Naive thymus-derived CD4-positive, alpha-beta T cell (primary cell): ENCODE measurements at places on chromosomes 6 and 20. TPM values are rescaled to one million over a fixed set of nuclear protein-coding genes. Genes with fewer than 3 reads are reported as not detected.
A peak's percentile ranks its signal among the peaks of the same experiment; 100 is the strongest.

DNA sequence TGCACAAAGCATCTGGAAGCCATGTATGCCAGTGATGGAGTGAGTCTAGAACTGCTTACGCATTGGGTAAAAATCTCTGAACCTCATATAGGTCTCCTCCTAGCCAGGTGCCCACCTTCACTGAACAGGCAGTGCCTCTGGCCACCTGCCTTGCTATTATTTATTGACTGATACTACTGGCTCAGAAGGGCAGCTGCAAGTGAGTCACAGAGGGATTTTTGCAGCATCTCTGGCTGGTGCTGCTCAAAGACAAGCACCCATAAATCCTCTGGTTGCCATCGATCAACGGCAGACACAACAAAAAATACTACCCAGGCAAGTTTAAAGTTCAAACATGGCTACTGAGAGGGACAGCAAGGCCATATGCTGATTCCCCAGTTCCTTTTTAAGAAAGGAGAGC lies 279.4 kb downstream of the UBE3D start:
- no peaks in the 10 kb centered on the region for H3K27me3 ChIP-seq
- H3K27ac ChIP-seq = no peak overlapping the region
- DNase-seq = no peak
- no peaks in the 10 kb centered on the region for H3K4me1 ChIP-seq
- H3K4me3 ChIP-seq = no peak overlapping the region

- H3K4me3 ChIP-seq = no peak overlapping the region
- no peaks in the 10 kb centered on the region for H3K36me3 ChIP-seq
- no peaks in the 10 kb centered on the region for H3K27me3 ChIP-seq
- no peak overlapping the region for H3K27ac ChIP-seq
- no peak for DNase-seq
- no peaks in the 10 kb centered on the region for H3K4me1 ChIP-seq
Measured at GRCh38 chr6:38786486-38786885, 71.4 kb downstream of the DNAH8 start.

GRCh38 chr20:32031007-32031958 lies 20.8 kb upstream of the HCK start:
- no peaks in the 10 kb centered on the region for H3K36me3 ChIP-seq
- DNase-seq = peak; percentile 22
- peak overlapping the region; percentile 35 for H3K4me3 ChIP-seq
- peaks cover 4% of the 10 kb centered on the region for H3K4me1 ChIP-seq
- H3K27ac ChIP-seq = no peak overlapping the region

DNA sequence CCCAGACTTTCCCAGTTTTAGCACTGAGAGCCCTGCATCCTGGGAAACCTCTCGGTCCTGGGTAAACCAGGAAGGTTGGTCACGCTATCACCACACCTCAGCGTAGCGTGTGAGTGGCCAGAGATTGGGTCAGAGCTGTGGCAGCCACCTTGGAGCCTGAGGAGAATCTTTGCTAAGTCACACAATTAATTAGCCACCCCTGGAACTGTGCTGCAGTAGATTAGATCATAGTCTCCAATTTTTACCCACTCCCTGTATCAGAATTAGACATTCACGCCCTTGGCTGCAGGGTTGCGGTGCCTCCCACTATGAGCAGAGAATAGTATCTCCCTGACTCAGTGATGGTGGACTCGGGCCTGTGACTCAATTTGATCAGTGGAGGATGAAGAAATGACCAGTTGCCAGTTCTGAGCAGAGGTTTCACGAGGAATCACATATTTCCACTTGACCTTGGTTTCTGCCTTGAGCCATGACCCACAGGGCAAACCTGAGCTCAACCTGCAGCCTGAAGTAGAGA lies 6.0 kb upstream of the PTGIS start:
- no peaks in the 10 kb centered on the region for H3K36me3 ChIP-seq
- H3K27ac ChIP-seq = no peak overlapping the region
- H3K4me3 ChIP-seq = no peak overlapping the region
- no peak for DNase-seq

GRCh38 chr6:157952861-157953351 lies 28.8 kb upstream of the SYNJ2 start:
- H3K4me3 ChIP-seq = no peak overlapping the region
- no peaks in the 10 kb centered on the region for H3K36me3 ChIP-seq
- no peaks in the 10 kb centered on the region for H3K27me3 ChIP-seq
- no peak overlapping the region for H3K27ac ChIP-seq

GRCh38 chr20:37852666-37853065 lies 50.3 kb upstream of the VSTM2L start:
- no peak overlapping the region for H3K4me3 ChIP-seq
- DNase-seq = no peak
- H3K27me3 ChIP-seq = no peaks in the 10 kb centered on the region
- no peak overlapping the region for H3K27ac ChIP-seq
- H3K4me1 ChIP-seq = no peaks in the 10 kb centered on the region
- no peaks in the 10 kb centered on the region for H3K36me3 ChIP-seq

- H3K36me3 ChIP-seq = peaks cover 28% of the 10 kb centered on the region
- H3K27ac ChIP-seq = peak overlapping the region; percentile 73
- peaks cover 30% of the 10 kb centered on the region for H3K4me1 ChIP-seq
Measured at GRCh38 chr20:57388953-57389694, 2.1 kb upstream of the RBM38 start.

GRCh38 chr6:92820601-92821000 lies 598.8 kb downstream of the EPHA7 start:
- H3K27me3 ChIP-seq = no peaks in the 10 kb centered on the region
- H3K4me1 ChIP-seq = no peaks in the 10 kb centered on the region
- no peak overlapping the region for H3K4me3 ChIP-seq

- H3K36me3 ChIP-seq = no peaks in the 10 kb centered on the region
- H3K27ac ChIP-seq = no peak overlapping the region
- DNase-seq = no peak
- no peak overlapping the region for H3K4me3 ChIP-seq
- H3K4me1 ChIP-seq = no peaks in the 10 kb centered on the region
Measured at GRCh38 chr20:45156713-45157112, 18.0 kb upstream of the PI3 start.

GRCh38 chr6:127468936-127469335 lies 9.7 kb upstream of the KIAA0408 start:
- H3K4me3 ChIP-seq = no peak overlapping the region

DNA sequence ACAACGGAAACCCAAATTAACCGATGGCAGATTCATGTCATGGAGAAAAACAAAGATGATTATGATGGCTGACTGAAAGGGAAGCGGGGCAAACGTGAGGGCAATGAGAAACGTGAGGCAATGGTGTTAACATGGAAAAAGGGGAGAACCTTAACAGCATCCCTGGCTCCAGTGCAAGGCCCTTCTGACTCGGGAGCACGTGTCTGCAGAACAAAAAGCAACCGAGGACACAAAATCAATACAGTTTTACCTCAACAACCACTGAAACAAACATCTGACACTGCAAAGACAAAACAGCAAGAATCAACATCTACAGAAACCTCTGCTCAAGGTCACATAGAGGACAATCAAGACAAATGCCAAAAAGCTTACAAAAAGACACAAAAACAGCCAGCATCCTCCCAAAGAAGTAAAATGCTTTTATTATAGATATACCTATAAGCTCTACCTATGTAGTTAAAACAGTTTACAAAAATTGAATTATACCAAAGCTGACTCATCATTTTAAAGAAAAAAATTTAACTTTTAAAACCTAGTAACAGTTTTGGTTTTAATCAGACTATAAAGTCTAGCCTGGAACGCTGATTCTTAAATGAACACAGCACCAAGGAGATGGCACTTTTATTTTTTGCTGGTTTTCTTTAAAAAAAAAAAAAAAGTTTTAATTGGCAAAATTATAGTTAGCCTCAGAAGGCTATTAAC lies 43.1 kb downstream of the SMLR1 start:
- H3K4me1 ChIP-seq = no peaks in the 10 kb centered on the region
- no peak for DNase-seq
- H3K27ac ChIP-seq = no peak overlapping the region
- no peak overlapping the region for H3K4me3 ChIP-seq
- H3K36me3 ChIP-seq = no peaks in the 10 kb centered on the region

- H3K27ac ChIP-seq = no peak overlapping the region
- peaks cover under 1% of the 10 kb centered on the region for H3K4me1 ChIP-seq
- H3K4me3 ChIP-seq = no peak overlapping the region
- peaks cover 68% of the 10 kb centered on the region for H3K36me3 ChIP-seq
- no peaks in the 10 kb centered on the region for H3K27me3 ChIP-seq
Measured at GRCh38 chr20:44203161-44203560, 7.4 kb downstream of the OSER1 start.

GRCh38 chr6:75084872-75085381 lies 120.9 kb downstream of the COL12A1 start:
- H3K27me3 ChIP-seq = no peaks in the 10 kb centered on the region
- H3K27ac ChIP-seq = no peak overlapping the region
- H3K4me1 ChIP-seq = no peaks in the 10 kb centered on the region
- no peak for DNase-seq
- no peaks in the 10 kb centered on the region for H3K36me3 ChIP-seq
- no peak overlapping the region for H3K4me3 ChIP-seq

DNA sequence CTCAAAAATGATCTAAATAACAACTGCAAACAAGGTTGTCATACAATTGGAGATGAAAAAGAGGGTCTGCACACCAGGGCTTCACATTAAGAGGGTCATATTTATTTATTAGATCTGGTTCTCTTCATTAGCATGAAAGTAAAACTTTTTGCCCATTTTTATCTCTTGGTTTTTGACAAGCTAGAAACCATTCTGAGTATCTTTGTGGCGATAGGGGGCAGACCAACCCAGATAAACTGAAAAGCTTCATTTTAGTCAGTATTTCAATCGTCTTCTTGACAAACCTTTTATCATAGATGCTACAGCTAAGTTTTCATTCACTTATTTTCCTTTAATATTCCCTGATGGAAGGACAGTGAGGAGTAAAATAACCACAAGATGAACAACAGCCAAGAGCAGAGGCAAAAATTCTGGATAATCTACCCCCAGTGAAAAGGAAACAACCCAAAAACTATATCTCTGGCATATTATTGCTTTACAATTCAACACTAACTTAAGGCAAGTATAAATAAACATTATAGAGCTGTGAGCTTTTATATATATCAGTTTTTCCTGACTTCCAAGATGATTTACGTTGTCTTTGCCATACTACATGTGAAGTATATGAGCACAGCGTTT lies 45.2 kb downstream of the THEMIS start:
- H3K27me3 ChIP-seq = no peaks in the 10 kb centered on the region
- H3K36me3 ChIP-seq = peaks cover 16% of the 10 kb centered on the region
- no peak overlapping the region for H3K4me3 ChIP-seq
- peaks cover 43% of the 10 kb centered on the region for H3K4me1 ChIP-seq

- no peaks in the 10 kb centered on the region for H3K36me3 ChIP-seq
- no peak for DNase-seq
- H3K4me3 ChIP-seq = no peak overlapping the region
- H3K4me1 ChIP-seq = no peaks in the 10 kb centered on the region
- H3K27me3 ChIP-seq = no peaks in the 10 kb centered on the region
Measured at GRCh38 chr20:62049342-62050165, 16.1 kb downstream of the TAF4 start.

- H3K27ac ChIP-seq = no peak overlapping the region
- no peak overlapping the region for H3K4me3 ChIP-seq
- H3K36me3 ChIP-seq = no peaks in the 10 kb centered on the region
- H3K27me3 ChIP-seq = no peaks in the 10 kb centered on the region
Measured at GRCh38 chr6:140303218-140303949, 928.9 kb upstream of the CITED2 start.

DNA sequence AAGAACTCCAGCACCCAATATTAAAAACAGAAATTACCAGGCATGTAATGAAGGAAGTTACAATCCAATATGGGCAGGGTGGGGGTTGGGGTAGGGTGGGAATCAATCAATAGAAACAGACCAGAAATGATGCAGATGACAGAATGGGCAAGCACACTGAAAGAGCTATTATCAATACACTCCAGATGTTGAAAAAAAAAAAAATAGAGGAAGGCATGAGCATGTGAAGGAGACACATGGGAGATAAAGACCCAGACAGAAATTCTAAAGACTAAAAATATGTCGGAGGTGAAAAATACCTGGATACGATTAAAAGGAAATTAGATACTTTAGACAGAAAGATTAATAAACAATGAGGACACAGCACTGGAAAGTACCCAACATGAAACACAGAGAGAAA lies 19.1 kb upstream of the ZC3H12D start:
- no peak for DNase-seq
- H3K27me3 ChIP-seq = no peaks in the 10 kb centered on the region
- H3K36me3 ChIP-seq = peaks cover 9% of the 10 kb centered on the region
- no peak overlapping the region for H3K4me3 ChIP-seq
- H3K4me1 ChIP-seq = peaks cover 11% of the 10 kb centered on the region
- peak overlapping the region; percentile 7 for H3K27ac ChIP-seq

GRCh38 chr6:138107752-138108592 lies 753 bp upstream of the PERP start:
- peak overlapping the region; percentile 60 for H3K4me3 ChIP-seq
- no peak overlapping the region for H3K27ac ChIP-seq
- peaks cover 10% of the 10 kb centered on the region for H3K4me1 ChIP-seq

GRCh38 chr6:79543886-79544285 lies 6.7 kb upstream of the LCA5 start:
- no peak overlapping the region for H3K4me3 ChIP-seq
- H3K36me3 ChIP-seq = no peaks in the 10 kb centered on the region
- no peak overlapping the region for H3K27ac ChIP-seq

DNA sequence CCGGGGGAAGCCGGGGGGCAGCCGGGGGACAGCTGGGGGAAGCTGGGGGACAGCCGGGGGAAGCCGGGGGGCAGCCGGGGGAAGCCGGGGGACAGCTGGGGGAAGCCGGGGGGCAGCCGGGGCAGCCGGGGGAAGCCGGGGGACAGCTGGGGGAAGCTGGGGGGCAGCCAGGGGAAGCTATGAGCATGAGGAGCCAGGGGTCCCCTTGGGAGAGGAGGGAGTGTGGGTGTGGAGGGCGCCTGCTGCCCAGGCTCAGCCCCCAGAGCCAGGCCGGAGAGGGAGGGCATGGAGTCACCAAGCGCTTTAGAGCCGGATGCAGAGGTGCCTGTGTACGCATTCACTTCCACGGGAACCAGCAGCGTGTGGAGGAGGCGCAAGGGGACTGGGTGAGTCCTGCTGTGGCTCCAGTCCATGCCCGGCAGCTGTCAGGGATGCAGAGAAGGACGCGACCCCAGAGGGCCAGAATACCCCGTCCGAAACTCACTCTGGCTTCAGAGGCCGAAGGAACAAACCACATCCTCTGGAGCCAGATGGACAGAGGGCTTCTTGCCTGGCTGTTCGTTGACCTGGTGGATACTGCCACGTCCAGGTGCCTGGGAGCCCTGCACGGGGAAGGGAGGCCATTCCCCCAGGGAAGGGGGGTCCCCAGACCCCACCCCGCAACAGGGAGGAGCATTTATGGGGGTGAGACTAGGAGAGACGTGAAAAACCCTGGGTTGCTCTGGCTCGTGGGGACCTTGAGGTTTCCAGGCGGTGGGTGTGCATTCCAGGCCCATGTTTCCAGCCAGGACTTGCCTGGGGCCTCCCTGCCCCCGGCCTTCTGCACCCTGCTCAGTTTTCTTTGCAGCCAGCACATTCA lies 26.5 kb upstream of the DACT2 start:
- H3K4me1 ChIP-seq = no peaks in the 10 kb centered on the region
- no peak overlapping the region for H3K4me3 ChIP-seq
- H3K27ac ChIP-seq = no peak overlapping the region

OR2J3 gene
- not detected for total RNA-seq

PGC gene
- not detected in 2 replicates for total RNA-seq

SRPK1 gene
- 80.9 and 82.6 TPM in 2 replicates for total RNA-seq

TINAG gene
- not detected for total RNA-seq

TRDN gene
- not detected for total RNA-seq

NKAPL gene
- total RNA-seq = 0.12 TPM in 1 of 2 replicates, not detected in the other

C6orf58 gene
- total RNA-seq = not detected

HMGN4 gene
- 90.2 and 94.7 TPM in 2 replicates for total RNA-seq

ELOVL2 gene
- total RNA-seq = not detected

TSPO2 gene
- not detected in 2 replicates for total RNA-seq

APCDD1L gene
- not detected for total RNA-seq

HFE gene
- total RNA-seq = 2.5 TPM

SSTR4 gene
- total RNA-seq = not detected

CENPW gene
- total RNA-seq = 1.2 TPM
